ENCODE measurements at places on chromosomes 3 and 15. TPM values are rescaled to one million over a fixed set of nuclear protein-coding genes. Genes with fewer than 3 reads are reported as not detected.

The ATP2B2 gene
- polyA plus RNA-seq = not detected

- H3K4me1 ChIP-seq = no peaks in the 10 kb centered on the region
- H3K4me3 ChIP-seq = no peak overlapping the region
- DNase-seq = no peak
- no peaks in the 10 kb centered on the region for H3K36me3 ChIP-seq
- no peak overlapping the region for H3K27ac ChIP-seq
- no peaks in the 10 kb centered on the region for H3K27me3 ChIP-seq
These were observed 32.4 kb downstream of the SCN11A start for GRCh38 chr3:39019299-39019698.

- H3K36me3 ChIP-seq = no peaks in the 10 kb centered on the region
- H3K27me3 ChIP-seq = peaks cover 5% of the 10 kb centered on the region
- no peak overlapping the region for H3K4me3 ChIP-seq
- H3K4me1 ChIP-seq = no peaks in the 10 kb centered on the region
- no peak for DNase-seq
These were observed 36.0 kb upstream of the NR1I2 start for GRCh38 chr3:119745942-119746341.

DNA sequence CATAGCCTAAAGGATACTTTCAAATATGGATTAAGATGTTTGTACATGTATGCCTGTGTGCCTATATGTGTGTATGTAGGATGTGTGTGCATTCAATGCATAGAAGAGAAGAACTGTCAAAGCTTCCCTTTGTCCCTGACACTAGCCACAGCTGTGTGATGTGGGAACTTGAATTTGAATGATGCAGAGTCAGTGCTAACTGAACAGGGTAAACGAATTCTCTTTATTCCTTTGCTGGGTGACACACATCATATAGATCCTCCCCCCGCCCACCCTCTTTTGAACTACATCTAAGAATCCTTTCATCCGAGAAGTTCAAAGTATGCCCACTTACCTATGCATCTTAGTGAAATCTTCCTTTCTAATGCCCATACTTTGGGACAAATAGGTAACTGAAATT lies 228.3 kb downstream of the GAP43 start:
- no peak overlapping the region for H3K4me3 ChIP-seq
- H3K27ac ChIP-seq = no peak overlapping the region
- H3K27me3 ChIP-seq = no peaks in the 10 kb centered on the region
- H3K36me3 ChIP-seq = no peaks in the 10 kb centered on the region
- DNase-seq = no peak

DNA sequence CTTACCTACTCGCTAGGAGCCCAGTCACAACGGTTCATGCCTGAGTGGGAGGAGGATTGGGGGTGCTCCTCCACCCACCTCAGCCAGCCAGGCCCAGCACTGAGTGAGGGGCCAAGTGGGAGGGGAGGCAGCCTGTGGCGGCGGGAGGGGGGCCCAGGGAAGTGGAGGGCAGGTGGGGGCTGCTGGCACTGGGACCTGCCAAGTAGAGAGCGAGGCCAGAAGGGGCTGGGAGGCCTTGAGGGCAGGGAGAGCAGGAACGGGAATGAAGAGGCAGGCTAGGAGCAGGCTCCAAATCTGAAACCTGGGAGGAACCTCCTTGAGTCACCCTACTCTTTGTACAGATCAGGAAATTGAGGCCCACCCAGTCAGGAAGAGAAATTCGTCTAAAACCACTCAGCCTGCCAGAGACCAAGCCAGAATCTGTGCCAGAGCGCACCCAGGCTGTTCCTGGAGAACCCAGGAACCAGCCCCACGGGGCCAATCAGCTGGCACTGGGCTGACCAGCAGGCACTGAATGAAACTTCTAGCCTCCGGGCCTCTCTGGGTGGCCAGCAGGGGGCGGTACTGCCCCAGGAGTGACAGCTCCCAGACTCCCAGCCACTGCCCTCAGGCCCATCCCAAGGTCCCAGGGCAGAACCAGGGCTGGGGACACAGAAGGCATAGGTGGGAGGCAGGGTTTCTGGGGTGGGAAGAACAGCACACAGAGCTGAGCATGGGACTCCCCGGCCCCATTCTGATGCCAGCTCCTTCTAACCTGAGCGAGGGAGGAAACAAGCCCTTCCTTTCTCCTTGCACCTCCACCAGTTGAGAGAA lies 14.8 kb upstream of the CYP11A1 start:
- H3K27ac ChIP-seq = no peak overlapping the region
- no peaks in the 10 kb centered on the region for H3K27me3 ChIP-seq
- no peaks in the 10 kb centered on the region for H3K36me3 ChIP-seq
- no peak overlapping the region for H3K4me3 ChIP-seq
